ENCODE measurements at places on chromosomes 3 and 15. TPM values are rescaled to one million over a fixed set of nuclear protein-coding genes. Genes with fewer than 3 reads are reported as not detected.

DNA sequence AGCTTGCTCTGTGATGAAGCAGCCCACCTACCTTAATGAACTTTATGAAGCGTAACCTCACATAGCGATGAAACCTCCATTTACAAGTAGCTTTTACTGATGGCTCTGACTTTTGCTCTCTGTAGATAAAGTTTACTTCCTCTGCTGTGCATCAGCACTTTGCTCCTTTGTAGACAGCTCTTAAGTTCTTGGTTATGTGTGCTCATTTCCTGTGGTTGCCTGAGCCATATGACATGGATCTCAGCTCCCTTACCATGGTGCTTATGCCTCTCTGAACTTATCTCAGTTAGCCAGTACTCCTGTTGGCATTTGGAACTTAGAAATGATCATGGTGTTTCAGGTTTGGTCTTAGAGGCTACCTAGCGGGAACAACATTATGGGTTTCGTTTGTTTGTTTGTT is 7.8 kb downstream of the MFSD1 start:
- DNase-seq: no peak

- no peak for DNase-seq
These were observed 69.2 kb downstream of the PLXNA1 start for GRCh38 chr3:127052121-127052561.

DNA sequence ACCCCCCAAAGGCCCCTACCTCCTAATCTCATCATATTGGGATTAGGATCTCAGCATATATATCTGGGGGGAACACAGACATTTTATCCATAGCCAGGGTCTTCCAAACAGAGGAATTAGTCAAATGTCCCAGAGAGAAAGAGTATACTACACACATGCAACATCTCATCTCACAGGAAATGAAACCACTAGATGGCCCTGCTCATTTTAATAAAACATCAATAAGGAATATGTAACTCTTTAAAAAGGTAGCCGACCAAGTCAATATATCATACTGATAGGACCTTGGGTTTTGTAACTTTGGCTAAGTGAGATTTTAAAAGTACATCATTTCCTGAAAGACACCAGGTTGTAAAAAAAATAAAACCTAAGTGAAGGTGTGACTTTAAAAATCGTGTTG is 45.6 kb upstream of the THSD4 start:
- no peak for DNase-seq

GRCh38 chr3:118761291-118761606 is 273.4 kb downstream of the IGSF11 start:
- DNase-seq: no peak

TRPM1 gene
- total RNA-seq: not detected

SLC22A13 gene
- total RNA-seq: 1.2 TPM

Data from activated T-cell treated with anti-CD3 and anti-CD28 coated beads, Interleukin-2, amount 50 U/mL, for 72 hours (primary cell).